A549 (cell line): ENCODE measurements at places on chromosomes 16 and 17. TPM values are rescaled to one million over a fixed set of nuclear protein-coding genes. Genes with fewer than 3 reads are reported as not detected.

DNA sequence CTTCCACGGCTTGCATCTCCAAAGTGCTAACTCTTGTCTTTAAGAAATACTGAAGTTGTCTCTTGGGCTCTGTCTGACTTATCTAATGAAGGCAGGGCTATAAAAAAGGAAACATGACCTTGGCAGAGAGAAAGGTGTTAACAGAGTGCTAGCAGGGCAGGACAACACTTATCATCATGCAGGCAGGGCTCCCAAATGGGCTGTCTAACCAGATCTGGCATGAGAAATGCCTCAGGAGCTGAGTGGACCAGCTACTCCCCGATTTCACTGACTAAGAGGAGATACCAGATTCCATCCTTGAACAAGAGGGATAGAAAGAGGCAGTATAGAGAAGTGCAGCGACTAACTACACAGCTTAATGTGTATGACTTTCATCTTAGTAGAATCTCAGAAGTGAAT is 32.6 kb downstream of the PMP22 start:
- DNase-seq: no peak

DNA sequence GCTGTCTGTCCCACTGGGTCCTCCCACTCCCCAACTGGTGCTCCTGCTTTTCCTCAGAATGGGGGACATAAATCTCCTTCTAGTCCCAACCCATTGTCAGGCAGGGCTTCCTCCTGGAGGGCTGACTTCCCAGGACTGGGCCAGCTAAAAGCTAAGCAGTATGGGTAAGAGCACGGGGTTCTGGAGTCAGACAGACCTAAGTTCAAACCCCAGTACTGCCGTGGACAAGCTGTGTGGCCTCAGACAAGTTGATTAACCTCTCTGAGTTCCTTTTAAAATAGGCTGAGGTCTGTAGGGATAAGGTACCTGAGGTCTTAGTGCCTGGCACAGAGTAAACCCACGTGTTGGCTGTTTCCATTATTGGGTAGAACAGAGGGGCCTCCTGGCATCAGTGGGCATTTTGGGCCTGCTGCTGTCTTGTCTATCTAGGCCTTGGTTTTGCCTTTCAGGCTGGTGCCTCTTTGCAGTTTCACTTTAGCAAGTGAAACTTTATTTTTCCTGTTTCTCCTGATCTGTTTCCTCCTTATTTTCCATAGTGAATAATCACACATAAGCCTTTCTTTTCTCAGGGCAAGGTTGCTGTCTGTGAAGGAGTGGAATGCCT is 114.6 kb downstream of the PRKCB start:
- DNase-seq: no peak

DNA sequence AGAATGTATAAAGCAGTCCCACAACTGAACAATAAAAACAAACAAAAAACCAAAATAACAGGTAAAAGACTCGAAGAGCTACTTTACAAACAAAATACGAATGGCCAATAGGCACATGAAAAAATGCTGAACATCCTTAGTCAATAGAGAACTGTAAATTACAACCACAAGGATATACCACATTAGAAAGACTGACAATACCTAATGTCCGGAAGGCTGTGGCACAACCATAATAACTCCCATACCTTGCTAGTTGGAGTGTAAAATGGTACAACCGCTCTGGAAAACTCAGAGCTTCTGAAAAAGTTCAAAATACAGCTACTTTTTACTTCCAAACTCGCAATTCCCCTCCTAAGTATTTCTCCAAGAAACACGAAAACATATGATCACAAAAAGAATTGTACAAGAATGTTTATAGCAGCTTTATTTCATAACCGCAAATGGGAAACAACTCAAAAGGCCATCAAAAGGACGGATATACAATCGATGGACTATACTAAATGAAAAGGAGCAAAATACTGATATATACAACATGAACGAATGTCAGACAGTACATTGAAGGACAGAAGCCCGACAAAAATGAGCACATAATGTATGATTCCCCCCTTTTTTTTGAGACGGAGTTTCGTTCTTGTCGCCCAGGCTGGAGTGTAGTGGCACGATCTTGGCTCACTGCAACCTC is 2.3 kb downstream of the TP53 start:
- no peak for DNase-seq

DNA sequence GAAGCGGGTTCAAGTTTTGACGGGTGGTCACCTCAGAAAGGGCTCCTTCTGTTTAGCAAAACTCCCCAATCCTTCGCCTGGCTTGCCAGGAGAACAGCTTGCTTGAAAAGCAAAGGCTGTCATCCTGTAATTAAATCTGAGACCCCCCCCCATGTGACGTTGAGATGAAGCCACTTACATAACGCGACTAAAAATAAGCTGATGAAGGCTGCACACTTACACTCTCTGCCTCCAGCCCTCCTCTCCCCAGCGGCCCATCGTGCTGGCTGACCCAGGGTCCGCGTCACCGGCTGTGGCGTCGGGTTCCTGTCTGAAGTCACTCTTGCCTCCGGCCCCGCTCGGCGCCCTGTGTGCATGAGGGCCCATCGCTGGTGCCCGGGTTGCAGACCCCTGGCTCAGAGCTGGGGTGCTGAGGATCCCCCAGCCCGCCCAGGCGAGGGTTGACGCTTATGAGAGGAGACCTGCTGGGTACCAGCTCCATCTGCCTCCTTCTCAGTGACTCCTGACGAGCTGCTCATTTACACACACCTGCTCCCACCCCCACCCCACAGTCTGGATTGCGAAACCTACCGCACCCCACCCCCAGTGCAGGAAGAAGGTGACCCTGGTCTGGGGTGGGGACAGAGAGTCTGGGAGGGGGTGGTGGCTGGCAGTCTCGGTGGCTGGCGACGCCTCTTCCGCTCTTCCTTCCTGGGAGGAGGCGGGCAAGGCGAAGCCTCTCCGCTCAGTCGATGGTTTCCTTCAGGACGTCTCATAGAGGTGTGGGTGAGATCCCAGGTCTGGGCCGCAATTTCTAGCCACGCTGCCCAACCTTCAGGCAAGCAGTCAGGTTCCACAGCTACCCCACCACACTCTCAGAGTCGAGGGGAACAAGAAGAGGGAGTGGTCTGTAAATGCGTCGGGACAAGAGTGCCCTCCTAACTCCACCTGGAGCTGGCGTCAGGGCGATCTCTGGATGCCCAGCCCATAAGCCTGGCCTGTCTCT is 3.1 kb upstream of the BAIAP2 start:
- DNase-seq: no peak

- DNase-seq: no peak
Observed at GRCh38 chr17:57379895-57380434, 123.6 kb downstream of the MSI2 start.

DNA sequence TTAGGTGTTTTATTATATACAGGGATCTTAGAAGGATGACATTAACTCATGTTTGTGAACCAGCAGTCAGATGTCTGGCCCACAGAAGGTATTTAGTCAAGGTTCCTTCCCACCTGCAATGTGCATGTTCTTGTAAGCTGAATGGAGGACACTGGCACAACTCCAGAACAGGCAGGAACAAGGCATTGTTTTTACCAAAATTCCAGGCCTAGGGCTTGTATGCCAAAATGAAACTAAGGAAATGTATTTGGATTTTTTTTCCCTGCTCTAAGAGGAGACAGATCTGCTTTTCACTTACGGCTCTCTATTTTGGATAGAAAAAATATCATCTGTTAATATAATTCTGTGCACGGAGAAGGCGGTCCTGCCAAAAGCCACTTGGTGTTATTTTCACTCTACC is 312.5 kb downstream of the GRIN2A start:
- no peak for DNase-seq

GRCh38 chr16:57643147-57643874 is 14.9 kb downstream of the ADGRG1 start:
- no peak for DNase-seq

DNA sequence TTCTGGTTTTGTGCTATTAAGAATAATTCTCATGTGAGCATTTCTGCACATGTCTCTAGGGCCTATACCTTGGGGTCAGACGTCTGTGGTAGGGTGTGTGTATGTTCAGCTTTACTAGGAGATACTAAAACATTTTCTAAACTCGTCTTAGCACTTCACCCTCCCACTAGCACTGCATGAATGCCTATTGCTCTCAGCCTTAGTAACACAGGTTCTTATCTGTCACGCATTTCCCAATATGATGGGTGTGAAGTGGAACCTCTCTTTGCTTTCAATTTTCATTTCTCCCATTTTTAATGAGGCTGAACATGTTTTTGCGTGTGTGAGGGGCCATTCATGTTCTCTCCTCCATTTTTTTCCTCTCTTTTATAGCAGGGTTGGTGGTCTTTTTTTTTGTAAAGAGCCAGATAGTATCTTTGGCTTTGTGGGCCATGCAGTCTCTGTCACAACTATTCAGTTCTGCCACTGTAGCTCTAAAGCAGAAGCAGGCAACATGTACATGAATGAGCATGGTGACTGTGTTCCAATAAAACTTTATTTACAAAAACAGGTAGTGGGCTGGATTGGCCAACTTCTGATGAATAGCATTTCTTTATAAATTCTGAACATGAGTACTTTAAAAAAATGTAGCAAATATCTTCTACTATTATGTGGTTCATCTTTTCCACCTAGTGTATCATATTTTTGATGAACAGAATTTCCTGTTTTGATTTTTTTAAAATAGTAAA is 354.0 kb downstream of the XYLT1 start:
- DNase-seq: no peak

- no peak for DNase-seq
Observed at GRCh38 chr16:85005285-85006069, 5.9 kb downstream of the ZDHHC7 start.

- no peak for DNase-seq
Observed at GRCh38 chr17:72590382-72590781, 469.6 kb downstream of the SOX9 start.

- no peak for DNase-seq
Observed at GRCh38 chr16:12220766-12221165, 244.2 kb downstream of the SNX29 start.

- no peak for DNase-seq
Observed at GRCh38 chr16:13171313-13171712, 269.9 kb downstream of the SHISA9 start.

- DNase-seq: no peak
Observed at GRCh38 chr17:60602385-60602742, 2.4 kb downstream of the PPM1D start.

DNA sequence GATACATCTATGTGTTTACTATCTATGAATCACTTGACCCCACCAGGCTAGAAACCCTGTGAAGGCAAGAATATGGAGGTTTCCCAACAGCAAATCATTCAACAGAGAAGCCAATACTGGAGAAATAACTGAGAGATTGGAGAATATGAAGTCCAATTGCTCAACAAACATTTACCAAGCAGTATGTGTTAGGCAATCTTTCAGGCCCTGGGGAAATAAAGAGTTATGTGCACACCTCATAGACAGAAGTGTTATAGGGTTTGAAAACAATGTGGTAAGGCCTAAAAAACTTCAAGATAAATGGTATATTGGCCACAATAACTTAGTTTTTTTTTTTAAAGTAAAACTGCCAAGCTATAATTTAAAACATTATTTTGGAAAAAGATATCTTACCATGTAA is 1245.8 kb downstream of the CDH11 start:
- no peak for DNase-seq

GRCh38 chr17:62860962-62861873 is 53.1 kb upstream of the MARCHF10 start:
- DNase-seq: no peak

GRCh38 chr17:72989074-72989610 is 103.3 kb downstream of the SLC39A11 start:
- no peak for DNase-seq

GRCh38 chr16:10965440-10966061 is 21.2 kb downstream of the CLEC16A start:
- no peak for DNase-seq

- DNase-seq: peak; percentile 60
Observed at GRCh38 chr17:61338000-61338798, 61.4 kb upstream of the TBX2 start.

DNA sequence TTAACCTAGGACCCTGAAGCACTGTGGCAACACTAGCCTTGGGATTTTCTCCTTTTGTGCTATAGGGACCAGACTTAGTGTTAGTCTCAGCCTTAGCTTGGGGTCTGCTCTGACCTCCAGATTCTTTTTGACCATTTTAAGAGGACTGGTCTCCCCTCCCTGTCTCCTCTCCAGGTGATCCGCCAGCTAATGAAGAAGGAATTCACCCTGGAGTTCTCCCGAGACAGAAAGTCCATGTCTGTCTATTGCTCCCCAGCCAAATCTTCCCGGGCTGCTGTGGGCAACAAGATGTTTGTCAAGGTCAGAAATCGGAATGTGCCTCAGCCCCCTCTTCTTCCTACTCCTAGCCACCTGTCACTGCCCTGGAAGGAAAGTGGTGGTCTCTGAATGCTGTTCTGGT is 19.5 kb downstream of the ATP2A1 start:
- DNase-seq: no peak

DNA sequence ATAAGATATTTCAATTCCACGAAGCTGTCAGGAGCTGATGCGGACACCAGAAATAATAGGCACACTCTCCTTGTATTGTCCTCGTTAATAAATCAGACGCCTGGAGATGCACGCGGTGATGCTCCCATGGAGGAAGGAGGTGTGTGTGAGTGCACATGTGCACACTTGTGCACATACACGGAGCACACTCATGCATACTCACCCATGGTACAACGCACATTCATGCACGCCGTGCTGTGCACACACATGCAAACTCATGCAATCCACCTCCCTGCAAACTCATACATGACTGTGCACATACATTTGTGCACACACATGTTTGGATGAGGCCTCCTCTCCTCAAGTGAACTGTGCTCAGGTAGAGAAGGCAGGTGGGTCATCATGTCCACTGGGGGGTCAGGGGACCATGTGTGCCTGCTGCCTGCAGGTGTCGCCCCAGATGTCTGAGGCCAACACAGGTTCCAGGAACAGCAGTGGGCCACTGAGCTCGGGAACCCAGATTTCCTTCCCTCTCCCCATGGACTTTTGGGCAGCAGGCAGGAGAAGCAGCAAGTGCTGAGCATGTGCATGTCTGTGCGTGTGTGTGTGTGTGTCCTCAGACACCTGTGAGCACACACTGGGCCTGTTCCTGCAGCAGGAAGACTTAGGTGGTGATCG is 165.3 kb downstream of the SDK2 start:
- peak; percentile 36 for DNase-seq

- no peak for DNase-seq
Observed at GRCh38 chr17:43628089-43628650, 33.6 kb downstream of the MEOX1 start.

GRCh38 chr17:40864661-40865390 is 2.2 kb downstream of the KRT12 start:
- no peak for DNase-seq

TLCD3B gene
- polyA plus RNA-seq: 0.35 to 0.71 TPM (median 0.68 TPM) in 3 replicates

MYL11 gene
- 0.46 to 0.70 TPM (median 0.55 TPM) in 3 replicates for polyA plus RNA-seq

GRAP gene
- polyA plus RNA-seq: 0.17 to 0.31 TPM (median 0.19 TPM) in 3 replicates

BRIP1 gene
- 8.0 to 8.2 TPM (median 8.0 TPM) in 3 replicates for polyA plus RNA-seq

ARHGAP23 gene
- 32.5 to 46.0 TPM (median 32.6 TPM) in 3 replicates for polyA plus RNA-seq

ZNF597 gene
- polyA plus RNA-seq: 0.92 to 1.1 TPM (median 0.96 TPM) in 3 replicates

IRX5 gene
- polyA plus RNA-seq: 0.57 to 0.67 TPM (median 0.67 TPM) in 3 replicates

CRYBA1 gene
- polyA plus RNA-seq: 0.12 TPM in 1 of 3 replicates, not detected in the others
